Activated CD8-positive, alpha-beta T cell treated with anti-CD3 and anti-CD28 coated beads, Interleukin-2, amount 10 ng/mL, durations not matched to agents 7 days and 5 days (primary cell): ENCODE measurements at places on chromosomes 4 and X. TPM values are rescaled to one million over a fixed set of nuclear protein-coding genes. Genes with fewer than 3 reads are reported as not detected.

UGT2A1 gene
- not detected for total RNA-seq

DNA sequence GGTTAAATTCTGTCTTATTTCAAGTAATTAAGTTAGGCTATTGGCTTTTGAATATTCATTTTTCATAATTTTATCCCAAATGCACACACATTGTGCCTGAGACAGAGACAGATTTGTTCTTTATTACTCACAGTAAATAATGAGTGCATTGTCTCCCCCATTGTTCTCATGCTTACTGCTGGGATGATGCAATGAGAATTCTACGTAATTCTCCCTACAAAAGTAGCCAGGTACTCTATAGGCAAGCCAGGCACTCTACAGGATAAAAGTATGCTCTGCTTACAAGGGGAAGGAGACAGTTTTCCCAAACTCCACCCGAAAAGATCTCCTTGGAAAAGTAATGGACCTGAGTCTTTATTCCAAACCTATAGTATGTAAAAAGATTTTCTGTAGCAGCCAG lies 1890.7 kb upstream of the PCDH10 start:
- DNase-seq = no peak

- DNase-seq = no peak
Observed at GRCh38 chrX:124010566-124010965, 49.1 kb downstream of the STAG2 start.

DNA sequence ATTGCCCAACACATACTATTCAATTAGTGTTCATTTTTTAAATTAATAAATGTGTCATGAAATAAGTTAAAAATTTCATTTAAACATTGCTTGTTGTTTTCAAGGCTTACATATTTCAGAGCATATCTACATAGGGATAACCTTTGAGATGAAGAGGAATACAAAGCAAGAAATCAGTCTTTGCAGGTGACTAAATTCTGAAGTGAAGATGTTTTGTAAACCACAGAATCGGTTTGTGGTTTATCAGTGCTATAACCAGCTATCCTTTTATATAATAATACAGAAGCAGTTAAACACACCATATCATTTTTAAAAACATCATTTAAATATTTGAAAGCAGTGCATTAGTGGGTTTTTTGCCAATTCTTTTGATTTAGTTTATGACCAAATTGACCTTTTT lies 26.9 kb downstream of the FAM241A start:
- no peak for DNase-seq

DNA sequence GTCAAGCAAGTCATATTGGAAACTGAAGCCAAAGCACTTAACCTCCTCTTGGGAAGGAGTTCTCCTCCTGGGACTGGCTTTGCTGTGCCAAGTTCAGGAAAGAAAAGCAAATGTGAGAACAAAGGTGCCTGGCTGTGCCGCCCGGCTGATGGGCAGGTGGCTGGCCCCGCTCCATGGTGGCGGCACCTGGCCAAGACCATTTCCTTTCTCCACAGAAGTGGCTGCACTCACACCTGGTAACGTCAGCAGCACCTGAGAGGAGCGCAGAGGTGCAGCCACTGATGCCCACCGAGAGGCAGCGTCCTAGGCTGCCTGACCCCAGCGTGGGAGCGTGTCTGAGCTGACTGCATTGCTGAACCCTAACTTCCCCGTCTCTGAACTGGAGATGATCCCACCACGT lies 54.3 kb downstream of the DCTD start:
- no peak for DNase-seq

- no peak for DNase-seq
Observed at GRCh38 chrX:6071731-6072130, 156.9 kb downstream of the NLGN4X start.
